ENCODE measurements at places on chromosomes 13 and 19. TPM values are rescaled to one million over a fixed set of nuclear protein-coding genes. Genes with fewer than 3 reads are reported as not detected.

GRCh38 chr13:63161219-63161618 is 1745.6 kb upstream of the PCDH20 start:
- DNase-seq: no peak

Gene MUC16
- not detected for total RNA-seq

DNA sequence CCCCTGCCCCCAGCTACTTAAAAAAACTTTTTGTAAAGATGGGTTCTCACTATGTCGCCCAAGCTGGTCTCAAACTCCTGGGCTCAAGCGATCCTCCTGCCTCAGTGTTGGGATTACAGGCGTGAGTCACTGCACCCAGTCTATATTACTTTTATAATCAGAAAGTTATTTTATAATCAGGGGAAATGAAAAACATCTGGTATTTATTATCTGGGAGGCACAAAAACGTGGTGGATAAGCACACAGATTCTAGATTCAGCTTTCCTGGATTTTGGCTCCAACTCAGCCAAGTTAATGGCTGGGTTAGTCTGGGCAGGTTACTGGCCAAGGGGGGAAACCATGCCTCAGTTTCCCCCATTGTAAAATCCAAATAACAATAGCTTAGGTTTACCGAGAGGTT is 24.7 kb downstream of the KEAP1 start:
- DNase-seq: no peak

Gene CAPN12
- total RNA-seq: not detected

DNA sequence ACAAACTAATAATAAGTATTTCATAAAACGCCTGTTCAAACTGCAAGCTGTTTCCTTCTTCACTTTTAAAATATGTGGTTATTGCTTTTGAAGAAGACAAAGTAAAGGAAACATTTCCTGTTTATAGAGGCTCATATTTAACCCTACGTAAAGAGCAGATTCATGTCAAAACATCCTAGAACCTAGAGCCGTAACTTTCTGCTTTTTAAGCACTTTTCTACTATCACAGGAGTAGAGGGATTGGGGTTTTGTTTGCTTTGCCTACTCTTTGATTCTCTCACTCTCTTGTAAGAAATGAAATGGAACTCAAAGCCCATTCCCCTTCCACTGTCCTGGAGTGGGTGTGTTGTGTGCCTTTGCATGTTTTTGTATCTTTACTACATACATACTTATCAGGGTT is 54.0 kb upstream of the GPR183 start:
- DNase-seq: no peak

Gene RGS9BP
- total RNA-seq: 0.72 TPM

Gene SIGLEC6
- total RNA-seq: not detected

Gene CABP5
- total RNA-seq: not detected

DNA sequence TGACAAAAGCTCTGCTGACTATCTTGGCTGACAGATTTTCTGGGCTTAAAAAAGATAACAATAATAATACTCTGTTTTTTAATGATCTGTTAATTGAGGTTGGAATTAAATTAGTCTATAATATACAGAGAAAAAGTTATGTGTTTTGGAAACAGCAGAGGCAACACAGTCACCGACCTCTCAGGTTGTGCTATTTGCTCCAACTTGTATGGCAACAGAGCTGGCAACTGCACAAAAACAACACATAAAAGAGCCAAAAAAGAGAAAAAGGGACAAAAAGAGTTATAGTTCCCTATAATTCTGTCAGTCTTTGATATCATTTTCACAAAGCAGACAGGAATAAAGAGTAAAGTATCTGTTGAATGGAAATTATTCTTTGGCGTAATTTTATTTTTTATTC is 102.3 kb upstream of the POSTN start:
- DNase-seq: no peak

GRCh38 chr19:54432144-54432738 is 16.8 kb upstream of the LENG8 start:
- DNase-seq: no peak

Gene S1PR4
- total RNA-seq: not detected

DNA sequence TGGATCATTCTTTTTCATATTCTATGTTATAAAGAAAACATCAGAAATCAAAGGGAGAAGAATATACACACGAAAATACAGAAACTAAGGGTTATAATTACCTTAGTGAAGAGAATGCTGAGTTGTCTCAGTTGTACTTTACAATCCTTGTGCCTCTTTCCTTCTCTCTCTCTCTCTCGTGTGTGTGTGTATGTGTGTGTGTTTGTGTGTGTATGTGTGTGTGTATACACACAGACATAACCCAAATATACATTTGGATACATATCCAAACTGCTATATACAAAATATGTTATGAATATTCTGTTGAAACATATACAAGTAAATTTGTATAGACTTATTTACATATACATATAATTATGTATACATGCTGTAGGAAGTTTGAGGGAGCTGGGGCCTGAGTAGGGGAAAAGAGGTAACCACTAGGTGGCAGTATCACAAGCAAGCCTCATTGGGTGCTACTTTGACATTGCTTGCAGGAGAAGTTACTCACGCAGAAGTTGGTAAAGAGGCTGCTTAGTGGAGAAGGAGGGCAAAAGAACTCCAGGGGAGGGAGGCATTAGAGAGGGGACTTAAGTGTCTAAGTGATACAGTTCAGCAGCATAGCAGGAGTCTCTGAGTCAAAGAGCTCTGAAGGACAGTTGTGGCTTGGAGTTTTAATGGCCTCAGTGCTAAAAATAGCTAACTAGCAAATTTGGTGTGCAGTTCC is 465.1 kb upstream of the PCDH20 start:
- DNase-seq: no peak

DNA sequence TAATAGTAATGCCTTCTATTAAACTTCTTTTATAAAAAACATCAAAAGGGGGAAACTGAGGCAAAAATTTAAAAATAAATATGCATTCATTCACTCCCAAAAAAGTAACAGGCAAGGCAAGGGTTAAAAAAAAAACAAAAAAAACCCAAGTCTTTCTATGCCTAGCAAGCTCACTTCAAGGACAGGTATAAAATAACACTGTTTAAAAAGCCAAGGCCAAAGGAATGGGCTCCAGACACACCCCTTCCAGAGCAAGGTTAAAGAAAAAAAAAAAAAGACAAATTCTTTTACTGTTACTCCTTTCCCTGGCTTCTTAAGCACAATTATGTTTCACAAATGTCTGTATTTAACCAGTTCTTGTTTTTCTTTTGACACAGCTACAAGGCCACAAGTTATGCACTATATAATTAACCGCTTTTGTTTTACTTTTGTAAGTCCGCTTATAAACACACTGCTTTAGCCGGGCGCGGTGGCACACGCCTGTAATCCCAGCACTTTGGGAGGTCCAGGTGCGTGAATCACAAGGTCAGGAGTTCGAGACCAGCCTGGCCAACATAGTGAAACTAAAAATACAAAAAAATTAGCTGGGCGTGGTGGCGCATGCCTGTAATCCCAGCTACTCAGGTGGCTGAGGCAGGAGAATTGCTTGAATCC is 3.6 kb downstream of the SIGLEC11 start:
- no peak for DNase-seq

GRCh38 chr19:17743874-17744580 is 7.2 kb upstream of the FCHO1 start:
- DNase-seq: peak; percentile 45

DNA sequence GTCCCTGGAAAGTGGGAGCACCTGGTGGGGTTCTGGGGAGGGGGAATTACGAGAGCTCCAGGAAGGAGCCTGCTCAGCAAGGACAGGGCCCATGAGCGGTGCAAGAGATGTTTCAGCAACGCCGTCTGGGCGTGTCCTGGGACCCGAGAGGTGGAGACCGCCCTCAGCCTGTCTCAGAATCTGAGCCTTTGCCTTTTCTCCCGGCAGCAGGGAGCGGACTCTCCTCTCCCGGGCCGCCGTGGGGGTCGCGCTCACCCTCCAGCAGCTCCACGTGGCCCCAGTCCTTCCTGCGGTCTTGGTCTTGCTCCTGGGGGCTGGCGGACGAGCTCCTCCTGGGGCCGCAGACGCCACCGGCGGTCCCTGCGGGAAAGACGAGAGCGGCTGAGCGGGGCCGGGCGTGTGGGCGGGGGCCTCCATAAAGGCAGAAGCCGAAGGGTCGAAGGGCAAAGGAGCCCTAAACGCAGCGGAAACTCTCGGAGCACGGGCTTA is 714 bp downstream of the POLRMT start:
- peak; percentile 72 for DNase-seq

GRCh38 chr13:43516401-43516833 is 270.4 kb downstream of the ENOX1 start:
- DNase-seq: peak; percentile 2

Gene FCAR
- total RNA-seq: not detected

Gene KIR2DL3
- not detected for total RNA-seq

DNA sequence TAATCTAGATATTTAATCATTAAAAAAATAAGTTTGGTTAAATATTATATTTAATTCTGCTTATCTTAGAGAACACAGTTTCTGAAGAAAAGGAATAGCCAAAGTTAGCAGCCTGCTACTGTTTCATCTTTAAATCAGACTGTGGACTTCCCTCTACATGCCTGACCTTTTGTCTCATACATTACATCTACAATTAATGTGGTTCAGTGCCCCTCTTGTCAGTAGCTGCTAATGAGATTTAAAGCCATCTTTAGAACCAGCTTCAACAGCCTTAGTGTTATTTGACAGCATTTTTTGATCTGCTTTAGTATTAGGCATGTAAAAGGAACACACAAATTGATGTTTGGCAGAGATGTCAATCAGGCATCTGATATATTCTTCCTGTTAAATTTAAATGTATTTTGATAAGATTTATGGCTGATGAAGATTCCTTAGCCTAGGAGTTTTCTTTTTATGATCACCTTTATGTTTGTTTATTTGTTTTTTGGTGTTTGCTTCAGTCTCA is 1925.8 kb upstream of the PRR20A start:
- DNase-seq: no peak

- DNase-seq: no peak
These were observed 65.5 kb downstream of the RASL11A start for GRCh38 chr13:27336014-27336673.

Gene SLITRK6
- total RNA-seq: 3.1 TPM

Gene FPR3
- total RNA-seq: 0.60 TPM

Gene PPFIA3
- total RNA-seq: 10.4 TPM

Gene CEACAM20
- total RNA-seq: not detected

DNA sequence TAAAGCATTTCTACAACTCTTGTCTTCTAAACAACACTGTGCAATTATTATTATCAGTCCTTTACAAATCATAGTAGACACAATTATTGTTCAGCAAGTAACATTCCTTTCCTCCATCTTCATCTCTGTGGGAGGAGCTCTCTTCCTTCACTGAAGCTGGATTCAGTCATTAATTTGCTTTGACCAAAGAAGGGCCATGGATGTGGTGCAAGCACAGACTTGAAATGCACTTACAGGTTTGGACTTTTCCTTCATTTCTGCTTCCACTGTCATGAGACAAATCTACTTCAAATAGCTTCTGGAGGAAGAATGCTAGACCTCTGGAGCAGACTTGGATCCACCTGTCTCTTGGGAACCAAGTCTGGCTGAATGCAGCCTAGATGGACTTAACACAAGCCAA is 336.6 kb upstream of the SLITRK6 start:
- DNase-seq: no peak

Gene RXFP2
- 1.2 TPM for total RNA-seq

GRCh38 chr13:20796791-20797508 is 23.2 kb upstream of the EEF1AKMT1 start:
- DNase-seq: no peak

DNA sequence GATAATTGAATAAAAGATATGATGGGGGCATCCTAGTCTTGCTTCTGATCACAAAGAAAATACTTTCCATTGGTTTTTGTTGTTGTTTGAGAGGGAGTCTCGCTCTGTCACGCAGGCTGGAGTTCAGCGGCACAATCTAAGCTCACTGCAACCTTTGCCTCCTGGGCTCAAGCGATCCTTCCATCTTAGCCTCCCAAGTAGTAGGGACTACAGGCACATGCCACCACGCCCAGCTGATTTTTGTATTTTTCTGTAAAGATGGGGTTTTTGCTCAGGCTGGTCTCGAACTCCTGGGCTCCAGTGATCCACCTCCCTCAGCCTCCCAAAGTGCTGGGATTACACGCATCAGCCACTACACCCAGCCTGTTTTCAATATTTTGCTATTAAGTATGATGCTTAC is 17.1 kb upstream of the PSMC4 start:
- DNase-seq: no peak

- DNase-seq: no peak
These were observed 72.6 kb upstream of the C13orf46 start for GRCh38 chr13:114046431-114046975.

Gene TSKS
- not detected for total RNA-seq

Gene TEX30
- 56.6 TPM for total RNA-seq

DNA sequence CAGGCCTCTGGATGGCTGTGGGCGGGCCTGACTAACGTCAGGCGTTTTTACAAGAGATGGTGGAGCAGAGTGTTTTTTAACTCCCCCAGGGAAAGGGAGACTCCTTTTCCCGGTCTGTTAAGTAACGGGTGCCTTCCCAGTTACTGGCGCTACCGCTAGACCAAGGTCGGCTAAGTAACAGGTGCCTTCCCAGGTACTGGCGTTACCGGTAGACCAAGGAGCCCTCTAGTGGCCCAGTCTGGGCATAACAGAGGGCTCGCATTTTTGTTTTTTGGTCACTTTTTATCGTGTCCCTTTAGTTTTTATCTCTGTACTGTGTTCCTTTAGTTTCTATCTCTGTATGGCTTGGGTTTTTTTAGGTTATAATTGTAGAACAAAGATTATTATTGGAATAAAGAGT is 10.0 kb downstream of the ZNF383 start:
- no peak for DNase-seq

DNA sequence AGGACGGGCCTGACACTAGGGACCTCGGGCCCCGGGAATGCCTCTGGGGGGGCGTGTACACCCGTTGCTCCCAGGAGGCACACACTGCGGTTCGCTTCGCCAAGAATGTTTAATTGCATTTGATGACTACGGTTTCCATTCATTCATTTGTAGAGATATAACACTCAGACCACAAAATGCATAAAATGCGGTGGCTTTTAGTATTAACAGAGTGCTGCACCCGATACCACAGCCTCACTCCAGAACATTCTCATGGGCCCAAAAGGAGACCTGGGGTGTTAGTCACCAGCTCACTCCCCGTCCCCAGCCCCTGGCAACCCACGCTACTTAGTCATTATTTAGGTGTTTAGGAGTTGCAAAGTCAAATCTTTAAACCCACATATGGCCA is 21.8 kb downstream of the HCN2 start:
- DNase-seq: peak; percentile 99

Gene CGB5
- total RNA-seq: not detected

Gene POU2F2
- total RNA-seq: 2.4 TPM

DNA sequence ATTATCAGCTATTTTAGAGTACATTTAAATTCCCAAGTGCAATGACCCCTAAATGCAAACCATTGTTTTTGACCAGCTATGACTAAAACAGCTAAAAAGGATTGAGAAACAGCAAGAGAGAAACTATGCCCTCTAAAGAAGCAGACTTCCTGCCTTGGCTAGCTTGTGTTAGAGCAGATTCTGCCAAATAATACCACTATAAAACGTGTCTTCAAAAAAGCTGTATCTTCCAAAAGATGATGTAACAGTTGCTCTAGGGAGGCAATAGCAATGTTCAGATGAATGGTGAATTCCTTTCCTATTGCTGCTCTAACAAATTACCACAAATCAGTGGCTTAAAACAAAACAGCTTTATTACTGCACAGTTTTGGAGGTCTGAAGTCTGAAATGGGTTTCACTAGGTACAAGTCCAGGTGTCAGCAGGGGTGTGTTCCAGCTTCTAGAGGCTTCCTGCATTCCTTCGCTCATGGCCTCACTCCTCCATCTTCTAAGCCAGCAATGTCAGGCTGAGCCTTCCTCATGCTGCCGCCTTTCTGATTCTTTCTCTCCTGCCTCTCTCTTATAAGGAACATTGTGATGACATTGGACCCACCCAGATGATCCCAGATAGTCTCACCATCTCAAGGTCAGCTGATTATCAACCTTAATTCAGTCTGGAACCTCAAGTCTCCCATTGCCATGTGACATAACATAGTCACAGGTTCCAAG is 84.5 kb downstream of the LRRC63 start:
- peak; percentile 84 for DNase-seq

GRCh38 chr13:31903111-31903815 is 128.3 kb upstream of the FRY start:
- DNase-seq: no peak
